ENCODE measurements at places on chromosomes 13 and 19. TPM values are rescaled to one million over a fixed set of nuclear protein-coding genes. Genes with fewer than 3 reads are reported as not detected.

CEACAM19 gene
- 5.1 TPM for total RNA-seq

TEX101 gene
- total RNA-seq, result not detected

- DNase-seq, result peak; percentile 63
Observed at GRCh38 chr13:78602561-78603239, 652 bp downstream of the POU4F1 start.

DNA sequence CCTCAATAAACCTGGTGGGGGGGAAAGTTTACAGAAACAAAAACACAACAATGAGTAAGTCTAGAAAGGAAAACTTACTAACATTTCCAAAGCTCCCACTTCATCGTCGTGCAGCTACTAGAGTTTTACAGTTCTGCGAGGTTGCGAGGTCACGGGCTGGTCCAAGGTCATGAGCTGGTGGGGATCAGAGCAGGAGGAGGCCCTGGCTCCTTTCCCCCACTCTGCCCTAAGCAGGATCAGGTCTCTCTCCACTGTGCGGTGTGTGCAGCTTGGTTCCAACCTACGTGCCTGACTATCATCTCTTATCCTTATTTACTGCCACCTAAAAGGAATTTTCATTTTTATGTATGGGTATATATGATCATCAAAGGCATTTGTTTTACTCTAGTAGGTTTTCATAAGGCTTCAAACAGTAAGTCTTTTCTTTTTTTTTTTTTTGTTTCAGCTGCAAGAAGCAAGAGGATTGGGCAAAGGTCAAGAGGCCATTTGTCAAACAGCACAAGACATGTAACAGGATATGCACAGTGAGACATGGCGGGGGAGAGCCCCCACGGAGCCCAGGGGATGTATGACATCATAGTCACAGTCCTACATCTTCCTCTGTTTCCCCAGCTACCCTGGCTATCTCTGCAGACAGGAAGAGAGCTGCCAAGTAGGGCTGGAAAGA lies 76.6 kb upstream of the POMP start:
- DNase-seq, result peak; percentile 58

GRCh38 chr13:34338102-34338501 lies 520.2 kb downstream of the RFC3 start:
- DNase-seq, result no peak

DNA sequence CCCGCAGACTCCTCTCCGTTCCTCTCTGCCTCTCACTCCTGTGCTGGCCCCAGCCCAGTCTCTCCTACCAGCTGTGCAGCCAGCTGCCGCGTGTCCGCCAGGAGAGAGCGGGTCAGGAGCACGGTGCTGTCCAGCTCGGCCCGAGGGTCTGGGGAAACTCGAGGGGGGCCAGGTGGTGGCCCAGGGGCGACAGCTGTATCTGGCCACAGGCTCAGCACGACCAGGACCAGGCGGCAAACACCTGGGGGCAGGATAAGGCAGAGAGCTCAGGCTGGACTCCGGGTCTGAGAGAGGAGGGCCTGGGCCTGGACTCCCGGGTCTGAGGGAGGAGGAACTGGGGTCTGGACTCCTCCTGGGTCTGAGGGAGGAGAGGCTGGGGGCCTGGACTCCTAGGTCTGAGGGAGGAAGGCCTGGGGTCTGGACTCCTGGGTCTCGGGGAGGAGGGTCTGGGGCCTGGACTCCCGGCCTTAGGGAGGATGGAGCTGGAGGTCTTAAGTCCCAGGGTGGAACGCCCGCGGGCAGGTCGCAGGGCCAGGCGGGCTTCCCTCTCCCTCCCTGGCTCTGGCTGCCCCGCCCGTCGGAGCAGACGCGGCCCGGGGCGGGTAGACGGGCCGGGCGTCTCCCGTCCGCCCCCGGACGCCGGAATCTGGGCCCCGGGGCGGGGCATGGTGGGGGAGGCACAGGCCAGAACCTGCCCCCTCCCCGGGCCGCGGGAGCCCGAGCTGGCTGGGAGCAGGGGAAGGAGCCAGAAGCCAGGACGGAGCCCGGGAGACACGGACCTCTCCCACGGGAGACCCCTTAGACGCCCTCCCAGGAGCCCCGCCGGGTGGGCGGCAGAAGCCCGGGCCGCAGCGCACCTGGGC lies 1.3 kb downstream of the IL11 start:
- no peak for DNase-seq

DNA sequence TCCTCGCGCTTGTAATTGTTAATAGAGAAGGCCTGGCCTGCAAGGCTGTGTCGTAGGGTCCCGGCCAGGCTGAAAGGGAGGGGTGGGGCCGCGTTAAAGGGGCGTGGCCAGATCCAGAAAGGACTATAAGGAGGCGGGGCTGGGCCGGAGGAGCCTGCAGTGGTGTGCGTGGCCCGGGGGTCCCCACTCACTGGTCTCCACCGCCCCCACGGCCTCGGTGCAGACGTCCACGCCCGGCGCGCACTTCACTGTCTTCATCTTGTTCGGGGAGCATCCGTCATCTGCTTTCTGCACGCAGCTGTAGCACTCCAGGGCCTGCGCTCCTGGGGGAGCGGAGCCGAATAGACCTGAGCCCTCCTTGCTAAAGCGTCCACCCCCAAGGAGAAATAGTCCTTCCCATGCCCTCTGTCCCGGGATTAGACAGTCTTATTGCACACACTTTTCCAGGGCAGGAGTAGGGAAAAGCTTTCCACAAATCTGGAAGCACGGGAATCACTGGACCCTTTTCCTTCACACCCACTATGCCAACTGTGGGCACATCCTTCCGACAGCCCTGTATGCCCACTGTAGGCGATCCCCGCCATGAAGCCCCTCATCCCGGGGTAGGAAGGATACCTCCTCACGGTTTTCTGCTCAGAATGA lies 1.2 kb downstream of the LYPD3 start:
- DNase-seq, result peak; percentile 86

DNA sequence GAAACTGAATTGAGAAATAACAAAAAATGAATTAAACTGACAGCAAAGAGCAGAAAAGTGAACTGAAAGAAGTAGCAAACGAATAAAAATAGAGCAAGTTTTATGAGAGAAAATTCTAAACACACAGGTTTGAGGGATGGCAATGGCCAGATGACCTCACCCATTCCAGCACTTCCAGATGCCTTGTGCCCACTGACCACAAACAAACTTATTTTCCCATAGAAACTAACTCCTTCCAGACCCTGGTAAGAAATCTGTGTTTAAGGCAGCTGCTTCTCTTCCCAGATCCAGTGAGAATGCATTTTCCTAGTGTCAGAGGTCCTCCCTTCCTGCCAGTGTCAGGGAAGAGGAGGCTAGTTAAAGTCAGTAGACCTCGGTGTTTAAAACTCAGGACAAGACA lies 51.7 kb downstream of the RXFP2 start:
- DNase-seq, result no peak

DNA sequence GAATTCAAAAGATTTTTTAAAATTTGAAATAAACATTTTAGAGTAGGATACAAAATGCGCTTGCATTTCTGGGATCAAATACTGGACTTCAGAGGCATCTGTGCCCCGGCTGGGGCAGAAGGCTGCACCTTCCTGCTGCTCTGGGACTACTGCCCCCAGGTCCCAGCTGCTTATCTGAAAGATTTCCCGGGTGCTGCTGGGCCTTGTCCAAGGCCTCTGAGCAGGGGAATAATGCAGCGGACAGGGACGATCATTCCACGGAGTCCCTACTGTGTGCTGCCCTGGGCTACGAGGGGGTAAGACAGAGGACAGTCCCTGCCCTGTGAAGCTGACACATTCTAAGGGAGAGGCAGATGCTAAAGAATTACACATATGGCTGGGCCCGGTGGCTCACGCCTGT lies 33.1 kb upstream of the NCCRP1 start:
- no peak for DNase-seq

DNA sequence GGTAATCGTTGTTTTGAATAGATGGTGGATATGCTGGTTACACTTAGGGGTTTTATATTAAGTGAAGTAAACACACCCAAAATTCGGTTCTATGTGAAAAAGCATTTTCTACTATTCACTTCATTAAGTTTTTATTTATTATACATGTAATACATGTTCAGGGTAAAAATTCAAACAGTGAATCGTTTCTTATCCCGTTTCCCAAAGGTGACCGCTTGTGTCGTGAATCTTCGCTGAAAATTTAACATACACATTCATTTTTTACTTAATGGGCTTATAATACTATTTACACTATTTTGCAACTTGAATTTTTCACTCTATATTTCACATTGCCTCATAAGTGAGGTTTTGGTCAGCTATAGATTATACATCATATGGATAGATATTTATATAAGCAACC lies 24.5 kb downstream of the IPO5 start:
- DNase-seq, result no peak

DNA sequence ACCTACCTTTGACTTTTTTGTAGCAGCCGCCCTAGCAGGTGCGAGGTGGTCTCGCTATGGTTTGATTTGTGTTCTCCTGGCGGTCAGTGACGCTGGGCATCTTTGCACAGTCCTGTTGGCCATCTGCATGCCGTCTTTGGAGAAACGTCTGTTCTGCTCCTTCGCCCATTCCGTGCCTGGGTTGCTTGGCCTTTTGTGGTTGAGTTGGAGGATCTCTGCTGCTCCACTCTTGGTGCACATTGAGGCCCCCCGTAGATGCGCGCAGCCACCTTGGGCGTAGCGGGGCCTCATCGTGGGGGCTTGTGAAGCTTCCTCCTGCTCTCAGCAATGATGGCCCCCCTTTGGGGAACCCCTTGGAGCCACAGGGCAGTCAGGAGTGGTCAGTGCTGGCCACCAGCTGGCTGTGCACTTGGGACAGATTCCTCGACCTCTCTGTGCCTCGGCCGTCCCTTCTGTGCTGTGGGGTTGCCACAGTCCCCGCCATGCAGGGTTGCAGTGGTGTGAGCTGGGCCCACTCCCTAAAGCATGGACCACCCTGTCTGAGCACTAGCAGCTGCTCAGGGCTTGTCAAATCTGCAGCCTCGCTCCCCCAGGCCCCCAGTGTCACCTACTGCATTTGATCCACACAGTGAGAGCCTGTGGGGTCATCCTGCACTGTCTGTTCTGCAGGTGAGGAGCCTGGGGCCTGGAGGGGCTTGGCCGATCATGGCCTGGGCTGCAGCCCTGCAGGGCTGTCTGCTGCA lies 170.8 kb downstream of the KDM4B start:
- DNase-seq, result peak; percentile 58

- no peak for DNase-seq
Observed at GRCh38 chr19:19568802-19569756, 31.0 kb downstream of the CILP2 start.
